ENCODE measurements at places on chromosomes 4 and X. TPM values are rescaled to one million over a fixed set of nuclear protein-coding genes. Genes with fewer than 3 reads are reported as not detected.
A peak's percentile ranks its signal among the peaks of the same experiment; 100 is the strongest.

Gene SPANXN3
- total RNA-seq: not detected

Gene TGIF2LX
- not detected for total RNA-seq

Gene SHISA3
- total RNA-seq: not detected

- DNase-seq: no peak
These were observed 1083.5 kb downstream of the PCDH7 start for GRCh38 chr4:31803526-31804195.

- DNase-seq: no peak
These were observed 146.5 kb downstream of the PDGFC start for GRCh38 chr4:156825074-156825473.

DNA sequence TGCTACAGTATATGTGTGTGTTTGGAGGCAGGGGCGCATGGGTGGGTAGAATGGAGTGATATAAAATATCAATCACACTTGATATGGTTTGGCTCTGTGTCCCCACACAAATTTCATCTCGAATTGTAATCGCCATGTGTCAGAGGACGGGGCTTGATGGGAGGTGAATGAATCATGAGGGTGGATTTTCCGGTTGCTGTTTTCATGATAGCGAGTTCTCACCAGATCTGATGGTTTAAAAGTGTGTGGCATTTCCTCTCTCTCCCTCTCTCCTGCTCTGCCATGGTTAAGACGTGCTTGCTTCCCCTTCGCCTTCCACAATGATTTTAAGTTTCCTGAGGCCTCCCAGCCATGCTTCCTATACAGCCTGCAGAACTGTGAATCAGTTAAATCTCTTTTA, 14.8 kb downstream of the SOWAHB start:
- no peak for DNase-seq

DNA sequence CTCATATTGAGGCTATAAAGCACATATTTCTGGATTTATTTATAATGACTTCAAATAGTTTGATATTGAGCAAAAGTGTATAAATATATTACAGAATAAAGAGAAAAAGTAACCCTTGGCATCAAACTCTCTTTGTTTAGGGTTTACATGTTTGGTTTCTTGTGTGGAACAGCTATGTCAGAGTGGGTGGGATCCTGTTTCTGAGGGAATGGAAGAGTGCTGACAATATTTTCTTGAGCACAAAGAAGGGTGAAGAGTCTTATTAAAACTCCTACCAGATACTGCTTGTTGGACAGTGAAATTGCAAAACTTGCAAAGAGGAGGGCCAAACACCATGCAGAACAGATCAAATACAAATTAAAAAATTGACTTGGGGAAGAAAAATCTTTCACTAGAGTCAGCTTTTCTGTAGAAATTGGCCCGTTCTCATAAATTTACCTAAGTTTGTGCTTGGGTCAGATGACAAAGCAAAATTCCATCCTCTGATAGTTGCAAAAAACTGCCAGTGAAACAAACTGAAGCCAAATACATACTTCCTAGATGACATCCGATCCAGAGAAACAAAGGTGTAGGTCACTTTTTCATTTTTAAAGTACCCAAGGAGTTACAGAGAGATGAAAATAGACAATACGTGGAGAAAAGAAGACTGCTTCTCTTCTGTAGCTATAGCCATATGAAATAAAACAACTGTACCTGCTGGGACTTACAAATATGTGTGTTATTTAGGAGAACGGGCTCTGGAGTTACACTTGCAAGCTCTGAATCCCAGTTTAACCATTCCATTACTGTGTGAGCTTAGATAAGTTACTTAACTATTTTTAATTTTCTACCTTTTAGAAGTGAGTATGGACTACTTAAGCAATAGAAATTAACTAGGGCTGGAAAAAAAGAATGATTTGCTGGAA, 133.3 kb downstream of the MAML3 start:
- peak; percentile 47 for DNase-seq

DNA sequence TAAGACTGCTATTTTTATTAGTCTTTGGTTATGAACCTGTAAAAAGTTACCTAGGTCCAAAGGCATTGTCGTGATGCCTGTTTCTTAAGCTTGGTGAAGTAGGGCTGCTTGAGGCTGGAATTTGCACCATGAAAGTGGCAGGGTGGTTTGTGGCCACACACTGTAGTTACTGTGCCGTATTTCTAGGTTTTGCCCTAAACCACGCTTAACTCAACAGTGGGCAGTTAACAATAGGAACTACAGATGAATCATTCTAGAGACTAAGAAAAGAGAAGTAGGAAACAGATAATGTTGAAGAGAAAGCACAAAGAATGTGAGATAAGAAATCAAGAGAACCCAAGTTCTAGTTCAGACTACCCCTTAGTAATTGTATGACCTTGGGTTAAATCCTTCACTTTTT, 11.5 kb downstream of the ETNPPL start:
- DNase-seq: no peak

DNA sequence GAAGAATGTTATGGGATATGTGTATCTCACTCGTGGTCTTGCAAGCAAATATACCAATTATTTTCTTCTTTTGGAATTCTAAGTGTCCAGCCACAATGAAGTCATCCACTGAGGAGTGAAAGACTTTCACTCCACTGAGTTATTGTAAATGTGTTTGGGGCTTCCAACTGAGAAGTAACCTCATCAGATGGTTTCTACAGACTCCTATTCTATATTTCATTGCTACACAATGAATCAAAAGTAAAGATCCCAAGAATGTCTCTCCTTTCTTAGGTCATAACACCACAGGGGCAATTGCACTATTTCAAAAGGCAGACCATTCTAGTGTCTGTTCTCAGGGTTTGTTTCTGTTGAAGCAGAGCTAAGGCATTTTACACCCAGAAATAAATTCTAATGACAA, 12.3 kb upstream of the VCX2 start:
- no peak for DNase-seq

DNA sequence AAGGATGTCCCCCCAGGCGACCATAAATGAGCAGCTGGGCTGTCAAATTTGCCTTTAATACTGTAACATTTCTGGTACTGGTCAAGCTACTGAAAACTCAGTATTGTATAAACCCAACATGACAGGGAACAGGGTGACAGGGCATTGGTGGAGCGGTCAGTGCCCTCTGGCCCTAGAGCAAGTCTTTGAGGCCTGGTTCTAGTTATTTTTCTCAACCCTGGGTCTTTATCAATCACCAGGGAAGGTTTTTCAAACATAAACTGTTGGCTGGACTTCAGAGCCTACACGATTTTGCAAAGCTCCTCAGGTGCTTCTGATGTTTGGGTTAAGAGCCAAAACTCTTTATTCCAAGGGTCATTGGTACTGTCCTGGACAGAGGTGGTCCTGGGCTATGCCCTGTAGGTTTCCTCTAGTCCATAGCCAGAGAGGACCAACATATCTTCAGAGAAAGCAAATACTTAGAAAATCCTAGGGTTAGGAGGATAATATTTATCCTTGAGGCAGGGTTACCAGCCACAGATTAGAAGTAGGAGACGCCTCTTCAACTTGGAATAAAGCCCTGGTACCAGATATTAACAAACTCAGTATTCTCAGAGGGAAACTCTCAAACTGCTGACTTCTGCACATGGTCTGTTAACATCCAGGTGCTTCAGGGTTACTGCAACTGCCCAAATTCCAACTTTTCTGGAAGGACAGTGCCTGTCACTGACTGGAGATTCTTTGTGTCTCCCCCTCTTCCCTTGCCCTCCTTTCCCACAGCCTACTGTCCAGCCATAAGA, 26.7 kb upstream of the ADH7 start:
- no peak for DNase-seq

GRCh38 chr4:83216959-83217683, 67.5 kb downstream of the COQ2 start:
- DNase-seq: no peak

GRCh38 chrX:149374751-149375150, 130.4 kb downstream of the IDS start:
- no peak for DNase-seq
